ENCODE measurements at places on chromosomes 1 and 21.

- no peak for DNase-seq
- H3K4me1 ChIP-seq, result no peaks in the 10 kb centered on the region
- no peak overlapping the region for H3K27ac ChIP-seq
- no peak overlapping the region for H3K4me3 ChIP-seq
- H3K27me3 ChIP-seq, result no peaks in the 10 kb centered on the region
Measured at GRCh38 chr1:243796016-243796415, 54.0 kb downstream of the AKT3 start.

- no peaks in the 10 kb centered on the region for H3K4me1 ChIP-seq
- no peaks in the 10 kb centered on the region for H3K36me3 ChIP-seq
- DNase-seq, result no peak
- H3K4me3 ChIP-seq, result no peak overlapping the region
Measured at GRCh38 chr1:41420860-41421259, 59.6 kb downstream of the FOXO6 start.

DNA sequence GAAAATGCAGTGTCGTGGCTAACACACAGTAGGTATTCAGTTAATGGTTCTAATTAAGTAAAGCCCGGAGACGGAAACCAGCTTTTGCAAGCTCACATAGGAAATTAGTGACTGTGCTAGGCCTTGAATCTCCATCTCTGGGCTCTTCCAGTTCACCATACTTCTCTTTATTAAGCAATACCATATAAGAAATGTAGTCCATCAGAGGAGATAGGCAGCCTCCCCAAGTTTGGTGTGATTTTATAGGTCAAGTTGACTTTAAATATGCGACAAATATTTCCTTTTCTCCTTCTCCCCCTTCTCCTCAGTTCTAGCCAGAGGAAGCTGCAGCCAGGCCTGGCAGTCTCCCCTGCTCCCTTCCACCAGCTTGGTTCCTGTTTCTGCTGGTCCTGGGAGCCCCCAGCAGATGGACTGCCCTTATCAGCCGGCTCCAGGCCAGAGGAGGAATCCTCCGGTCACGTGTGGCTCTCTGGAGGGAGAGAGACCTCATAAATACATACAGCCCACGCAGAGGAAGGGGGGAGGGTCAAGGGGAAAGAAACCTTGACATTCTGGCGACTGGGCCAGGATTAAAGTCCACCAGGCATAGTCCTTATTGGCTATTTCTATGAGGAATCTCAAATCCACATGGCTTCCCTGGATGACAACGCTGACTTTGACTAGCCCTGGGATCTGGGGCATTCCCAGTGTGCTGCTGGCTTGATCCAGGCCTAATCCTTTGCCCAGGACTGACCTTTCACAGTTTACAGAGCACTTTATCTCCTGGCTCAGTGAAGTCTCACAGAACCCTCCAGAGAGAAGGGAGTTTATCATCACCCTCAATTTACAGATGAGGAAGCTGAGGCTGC, 115.1 kb upstream of the JUN start:
- peaks cover 70% of the 10 kb centered on the region for H3K4me1 ChIP-seq
- DNase-seq, result peak; percentile 40
- no peak overlapping the region for H3K4me3 ChIP-seq
- H3K27me3 ChIP-seq, result no peaks in the 10 kb centered on the region

DNA sequence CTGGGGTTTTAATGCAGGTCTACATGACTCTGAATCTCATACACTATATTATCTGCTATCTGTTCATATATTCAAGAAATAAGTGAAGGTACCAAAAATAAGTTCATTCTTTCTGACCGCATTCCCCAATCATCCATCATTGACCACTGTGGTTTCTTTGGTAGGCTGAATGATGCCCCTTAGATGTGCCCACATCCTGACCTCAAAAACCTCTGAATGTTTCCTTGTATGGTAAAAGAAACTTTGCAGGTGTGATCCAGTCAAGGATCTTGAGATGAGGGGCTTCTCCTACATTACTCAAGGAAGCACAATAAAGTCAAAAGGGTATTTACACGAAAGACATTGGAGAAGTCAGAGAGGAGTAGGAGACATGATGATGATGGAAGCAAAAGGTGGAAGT, 60.6 kb upstream of the LRRC8B start:
- no peaks in the 10 kb centered on the region for H3K4me1 ChIP-seq
- DNase-seq, result no peak
- H3K27me3 ChIP-seq, result no peaks in the 10 kb centered on the region
- H3K27ac ChIP-seq, result no peak overlapping the region

Data from pancreas (tissue), 10 donors.